Vagina (tissue), 2 donors: ENCODE measurements at places on chromosomes 7 and 10.

DNA sequence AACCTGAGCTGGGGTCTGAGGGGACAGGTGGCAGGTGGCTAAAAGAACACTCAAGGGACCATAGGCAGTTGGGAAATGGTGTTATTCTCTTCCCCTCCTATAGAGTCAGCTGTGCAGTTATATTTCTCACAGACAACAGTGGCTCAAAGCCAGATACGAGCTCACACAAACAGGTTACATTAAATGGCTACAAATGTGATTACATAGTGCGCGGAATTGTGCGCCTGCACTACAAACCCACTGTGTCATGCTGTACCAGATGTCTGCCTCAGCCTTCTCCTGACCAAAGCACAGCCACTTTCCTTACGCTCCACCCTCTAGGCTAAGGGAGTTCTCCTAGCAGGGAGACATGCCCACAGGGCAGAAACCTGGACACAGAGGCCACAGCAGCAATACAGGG is 387.2 kb downstream of the CNTNAP2 start:
- no peak for DNase-seq

- DNase-seq: no peak
These were observed 18.4 kb upstream of the PON1 start for GRCh38 chr7:95342642-95343307.

GRCh38 chr10:107687701-107688100 is 523.2 kb upstream of the SORCS1 start:
- no peak for DNase-seq

GRCh38 chr7:835485-836401 is 3.5 kb downstream of the SUN1 start:
- DNase-seq: no peak

DNA sequence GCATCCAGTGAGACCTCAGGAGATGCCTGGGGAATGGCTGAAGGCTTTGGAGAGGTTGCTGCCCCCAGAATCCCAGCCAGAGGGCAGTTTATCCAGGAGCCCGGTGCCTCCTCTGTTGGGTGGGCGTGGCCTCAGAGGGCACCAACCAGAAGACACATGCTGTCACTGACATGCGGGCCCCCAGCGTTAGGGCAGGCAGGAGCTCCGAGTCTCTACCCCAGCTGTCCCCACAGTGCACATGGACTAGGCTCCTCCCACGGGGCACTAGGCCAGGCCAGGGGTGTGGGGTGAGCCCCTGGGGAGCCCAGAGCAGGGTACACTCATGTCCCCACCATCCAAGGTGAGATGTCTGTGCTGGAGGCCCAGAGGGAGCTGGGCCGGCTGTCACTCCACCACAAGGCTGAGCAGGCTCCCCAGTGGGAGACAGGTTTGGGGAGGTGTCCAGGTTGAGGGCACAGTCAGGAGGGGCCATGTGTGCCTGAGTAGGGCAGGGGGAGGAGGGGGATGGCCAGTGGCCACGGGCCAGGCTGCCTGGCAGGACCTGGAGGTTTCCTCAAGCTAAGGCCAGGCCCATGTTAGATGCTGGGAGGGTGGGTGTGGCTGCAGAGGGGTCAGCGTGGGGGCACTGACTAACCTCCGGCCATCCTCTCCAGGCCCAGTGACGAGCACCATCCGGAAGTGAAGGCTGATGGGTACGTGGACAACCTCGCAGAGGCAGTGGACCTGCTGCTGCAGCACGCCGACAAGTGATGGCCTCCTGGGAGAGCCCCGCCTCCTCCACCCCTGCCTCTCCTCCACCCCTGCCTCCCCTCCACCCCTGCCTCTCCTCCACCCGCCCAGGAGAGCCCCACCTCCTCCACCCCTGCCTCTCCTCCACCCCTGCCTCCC is 131.3 kb downstream of the FAM53B start:
- no peak for DNase-seq

DNA sequence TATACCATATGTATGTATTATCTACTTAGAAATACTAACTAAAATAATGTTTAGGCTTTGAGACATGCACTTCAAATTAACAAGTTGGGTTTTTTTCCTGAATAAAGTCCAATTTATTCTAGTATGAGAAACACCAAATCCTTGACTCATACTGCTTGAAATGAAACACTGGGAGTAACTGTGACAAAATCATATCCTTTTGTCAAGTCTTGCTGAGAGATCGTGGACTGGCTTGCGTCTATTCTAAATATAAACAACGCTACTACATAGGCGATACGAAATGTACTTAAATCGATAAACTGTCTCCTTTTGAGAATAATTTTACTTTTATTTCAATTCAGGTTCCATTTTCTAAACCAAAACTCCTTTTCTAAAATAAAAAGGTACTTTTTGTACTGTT is 16.3 kb downstream of the SMURF1 start:
- DNase-seq: no peak

- no peak for DNase-seq
These were observed 145.6 kb downstream of the GLCCI1 start for GRCh38 chr7:8114175-8114574.

DNA sequence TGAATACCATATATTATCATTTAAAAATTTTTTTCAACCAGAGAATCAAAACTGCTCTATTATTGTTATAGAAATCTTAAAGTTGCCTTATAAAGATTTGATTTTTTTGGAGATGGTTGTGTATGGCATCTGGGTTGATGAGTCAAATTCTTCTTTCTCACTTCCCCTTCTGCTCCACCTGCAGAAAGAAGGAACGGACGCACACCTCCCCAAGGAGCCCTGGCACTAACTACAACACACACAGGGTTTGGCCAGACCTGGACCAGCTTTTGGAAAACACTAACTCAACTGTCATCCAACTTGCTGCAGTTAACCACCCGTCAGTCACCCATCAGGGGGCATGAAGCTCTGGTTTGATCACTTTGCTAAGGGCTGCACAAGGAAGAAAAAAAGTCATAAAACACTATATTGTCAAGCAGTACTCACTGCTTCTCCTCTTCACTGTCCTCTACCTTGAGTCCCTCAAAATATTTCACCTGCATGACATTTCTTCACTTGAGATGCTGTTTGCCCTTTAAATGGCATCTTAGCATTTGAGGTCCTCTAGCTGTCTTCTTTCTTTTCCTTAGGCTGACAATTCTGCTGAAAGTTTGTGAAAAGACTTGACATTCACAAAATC is 266.7 kb upstream of the PHF14 start:
- DNase-seq: no peak

- no peak for DNase-seq
These were observed 231.1 kb downstream of the CACNA2D1 start for GRCh38 chr7:82212466-82212865.

DNA sequence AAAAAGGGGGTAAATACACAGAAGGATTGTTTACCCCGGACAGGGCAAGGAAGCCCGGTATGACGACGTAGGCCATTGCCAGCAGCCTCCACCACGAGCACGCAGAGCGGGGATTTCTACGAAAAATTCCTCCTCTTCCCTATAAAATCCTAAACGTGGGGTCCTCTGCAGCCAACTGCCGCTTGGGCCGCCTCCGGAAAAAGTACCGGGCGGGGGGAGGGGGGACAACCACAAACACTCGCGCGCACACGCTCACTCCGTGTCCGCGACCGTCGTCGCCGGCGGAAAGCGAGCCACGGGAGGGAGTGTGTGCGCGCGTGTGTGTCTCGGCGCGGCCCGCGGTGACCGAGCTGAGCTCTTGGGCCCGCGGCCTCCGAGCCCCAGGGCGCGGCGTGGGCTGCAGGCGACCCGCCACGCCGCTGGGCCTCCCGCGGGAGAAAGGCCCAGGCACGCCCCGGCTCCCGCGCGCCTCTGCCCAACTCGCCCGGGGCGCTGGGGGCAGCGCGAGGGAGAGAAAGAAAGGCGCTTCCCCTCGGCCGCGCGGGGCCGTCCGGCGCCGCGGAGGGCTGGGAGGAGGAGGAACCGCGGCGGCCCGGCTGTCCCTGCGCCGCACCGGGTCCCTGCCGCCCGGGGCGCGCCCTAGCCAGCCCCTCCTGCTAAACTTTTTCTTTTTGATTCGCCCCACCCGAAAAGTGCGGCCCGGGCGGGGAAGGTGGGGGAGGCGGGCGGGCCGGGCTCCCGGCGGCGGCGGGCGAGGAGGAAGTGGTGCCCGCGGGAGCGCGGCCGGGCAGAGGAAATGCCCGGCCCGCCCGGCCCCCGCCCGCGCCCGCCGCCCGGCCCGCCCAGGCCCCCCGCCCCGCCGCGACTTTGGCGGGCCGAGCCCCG is 1.5 kb downstream of the CTBP2 start:
- DNase-seq: no peak

DNA sequence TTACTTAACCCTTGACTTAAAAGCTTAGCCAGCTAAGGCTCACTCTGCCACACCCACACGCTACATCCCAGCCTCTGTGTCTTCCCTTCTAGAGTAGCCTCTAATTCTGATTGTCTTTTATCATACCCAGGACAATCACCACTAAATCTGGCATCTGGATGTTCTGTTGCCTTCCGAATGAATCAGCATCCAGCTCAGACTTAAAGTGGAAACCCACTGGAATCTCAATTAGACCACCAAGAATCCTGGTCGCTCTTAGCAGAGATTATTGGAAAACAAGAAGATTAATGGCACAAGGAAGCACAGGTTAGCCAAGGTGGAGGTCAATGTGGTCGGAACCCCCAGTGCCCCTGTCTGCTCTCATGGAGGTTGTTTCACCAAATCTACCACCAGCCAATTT is 404.2 kb upstream of the FOXK1 start:
- DNase-seq: peak; percentile 49

- DNase-seq: no peak
These were observed 19.8 kb downstream of the ZNF775 start for GRCh38 chr7:150398965-150399320.

DNA sequence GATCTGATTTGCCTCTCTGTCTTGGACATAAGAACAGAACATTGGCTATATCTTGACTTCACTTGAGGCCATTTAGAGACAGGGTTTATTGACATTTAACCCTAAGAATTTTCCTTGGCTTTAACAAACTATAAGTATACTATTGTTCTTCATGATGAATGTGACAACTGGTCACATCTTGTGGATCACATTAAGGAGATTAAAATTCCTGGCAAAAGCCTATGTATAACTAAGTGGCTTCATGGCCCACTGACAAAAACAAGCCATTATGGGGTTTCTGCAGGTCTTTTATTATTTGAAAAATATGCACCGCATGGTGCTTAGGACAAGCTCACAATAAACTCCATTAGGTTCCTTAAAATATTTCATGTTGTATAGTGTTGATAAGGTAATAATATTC is 54.8 kb downstream of the THNSL1 start:
- no peak for DNase-seq

- DNase-seq: no peak
These were observed 73.7 kb downstream of the WDFY4 start for GRCh38 chr10:48758411-48758810.

- DNase-seq: no peak
These were observed 289.7 kb upstream of the VSTM2A start for GRCh38 chr7:54252256-54253035.

- DNase-seq: no peak
These were observed 92.8 kb downstream of the CHN2 start for GRCh38 chr7:29287366-29287765.

DNA sequence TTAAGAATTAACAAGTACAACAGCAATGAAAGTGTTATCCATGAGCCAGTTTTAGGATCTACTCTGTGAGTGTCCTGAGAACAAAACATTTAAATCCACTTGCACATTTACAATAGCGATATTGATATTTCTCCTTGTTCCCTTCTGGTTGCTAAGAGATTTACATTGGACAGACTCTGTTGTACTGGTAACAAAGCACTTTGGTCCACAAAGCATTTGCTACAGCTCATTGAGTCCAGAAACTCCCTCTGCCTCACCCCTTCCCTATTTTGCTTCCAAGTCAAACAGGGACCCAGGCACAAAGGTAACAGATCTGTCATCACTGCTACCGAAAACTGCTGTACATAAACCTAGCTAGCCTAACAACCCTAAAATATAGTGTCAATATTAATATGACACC is 2.1 kb downstream of the ANK3 start:
- DNase-seq: no peak

DNA sequence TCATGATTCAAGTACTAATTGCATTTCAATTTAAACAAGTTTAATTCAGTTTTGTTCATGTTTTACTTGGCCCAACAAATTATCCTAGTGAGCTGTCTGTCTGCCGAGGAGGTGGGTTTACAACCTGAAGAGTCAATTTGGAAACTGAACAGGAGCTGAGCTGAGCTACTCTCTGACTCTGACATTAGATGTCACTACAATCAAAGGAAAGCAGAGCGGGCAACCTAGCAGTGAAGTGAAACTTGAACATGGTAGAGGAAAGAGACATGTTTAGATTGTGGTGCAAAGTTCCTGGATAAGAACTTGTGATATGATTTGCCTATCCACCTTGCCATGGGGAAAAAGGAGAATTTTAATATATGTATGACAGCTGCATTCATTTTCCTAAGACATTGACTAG is 9.6 kb upstream of the AGR3 start:
- no peak for DNase-seq

DNA sequence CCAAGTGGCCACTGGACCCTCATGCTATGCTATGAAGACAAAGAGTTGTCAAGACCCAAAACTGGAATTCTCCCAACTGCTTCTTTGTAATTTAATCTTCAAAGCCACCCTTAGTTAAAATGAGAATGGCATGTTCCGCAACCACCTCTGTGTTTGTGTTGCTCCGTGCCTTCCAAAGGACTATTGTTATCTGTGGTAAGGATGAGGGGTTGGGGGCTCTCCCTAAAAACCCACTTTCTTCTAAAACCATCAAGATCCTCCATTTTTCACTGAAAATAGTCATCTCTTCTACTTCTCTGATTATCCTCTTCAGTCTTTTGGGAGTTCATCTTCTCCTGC is 222.1 kb upstream of the AOAH start:
- no peak for DNase-seq

DNA sequence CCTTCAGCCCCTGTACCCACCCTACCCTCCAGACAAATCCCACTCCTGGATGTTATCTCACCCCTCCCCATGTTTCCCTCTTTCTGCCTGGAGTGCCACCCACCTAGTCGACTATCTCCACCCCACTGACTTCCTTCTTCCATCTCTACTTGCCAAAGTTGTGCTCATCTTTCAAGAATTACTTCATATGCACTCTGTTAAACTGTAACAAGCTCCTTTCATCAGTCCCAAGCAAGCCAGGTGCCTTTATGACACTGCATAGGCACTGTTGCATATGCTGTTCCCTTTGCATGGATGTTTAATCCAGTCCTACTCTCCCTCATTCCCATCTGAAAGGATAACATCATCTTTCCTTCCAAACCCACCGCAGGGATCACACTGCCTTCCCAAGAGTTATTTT is 8.9 kb upstream of the CDK1 start:
- DNase-seq: no peak

GRCh38 chr10:112675560-112676083 is 228.6 kb downstream of the VTI1A start:
- DNase-seq: no peak
